ENCODE measurements at places on chromosomes 7 and 10.

DNA sequence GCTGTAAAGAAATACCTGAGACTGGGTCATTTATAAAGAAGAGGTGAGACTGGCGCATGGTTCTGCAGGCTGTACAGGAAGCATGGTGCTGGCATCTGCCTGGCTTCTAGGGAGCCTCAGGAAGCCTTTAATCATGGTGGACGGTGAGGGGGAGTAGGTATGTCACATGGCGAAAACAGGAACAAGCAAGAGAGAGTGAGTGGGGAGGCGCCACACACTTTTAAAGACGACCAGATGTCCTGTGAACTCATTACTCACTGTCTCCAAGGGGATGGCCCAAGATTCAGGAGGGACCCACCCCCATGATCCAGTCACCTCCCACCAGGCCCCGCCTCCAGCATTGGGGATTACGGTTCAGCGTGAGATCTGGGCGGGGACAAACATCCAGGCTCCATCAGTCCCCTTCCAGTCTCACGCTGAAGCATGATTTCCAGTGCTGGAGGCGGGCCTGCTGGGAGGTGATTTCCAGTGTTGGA, 3.2 kb downstream of the ZNF316 start:
- DNase-seq: no peak

- DNase-seq: no peak
Observed at GRCh38 chr7:102115181-102115580, 171.5 kb upstream of the SH2B2 start.

DNA sequence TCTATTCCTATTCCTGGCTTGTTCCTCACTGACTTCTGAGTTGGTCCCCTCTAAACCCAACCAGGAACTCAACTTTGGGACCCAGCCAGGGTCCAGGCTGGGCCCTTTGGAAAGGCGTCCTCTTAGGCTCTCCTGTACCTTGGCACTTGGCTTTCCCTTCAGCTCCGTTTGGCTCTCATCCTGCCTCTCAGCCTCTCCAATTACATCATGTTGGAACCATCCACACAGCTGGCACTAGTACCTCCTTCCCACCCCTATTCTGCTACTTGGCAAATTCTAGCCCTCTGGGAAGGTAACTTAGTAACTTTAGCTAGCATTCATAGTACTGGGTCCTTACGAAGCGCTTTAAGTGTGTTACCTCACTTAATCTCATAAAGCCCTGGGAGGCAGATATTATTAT, 205.3 kb upstream of the HABP2 start:
- DNase-seq: no peak

GRCh38 chr10:117757086-117757720, 214.7 kb downstream of the EMX2 start:
- no peak for DNase-seq

DNA sequence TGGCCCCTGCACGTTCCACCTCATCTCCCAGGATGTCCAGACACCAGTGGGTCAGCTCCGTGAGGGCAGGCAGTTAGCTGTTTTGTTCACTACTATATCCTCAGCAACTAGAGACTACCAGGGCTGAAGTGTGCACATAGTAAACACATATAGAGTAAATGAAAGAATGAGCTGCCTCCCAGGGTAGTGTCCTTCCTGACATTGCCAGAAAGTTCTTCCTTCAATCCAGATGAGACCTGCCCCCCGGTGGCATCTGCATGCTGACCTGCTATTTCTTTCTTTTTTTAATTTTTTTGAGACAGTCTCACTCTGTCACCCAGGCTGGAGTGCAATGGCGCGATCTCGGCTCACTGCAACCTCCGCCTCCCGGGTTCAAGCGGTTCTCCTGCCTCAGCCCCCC, 14.0 kb upstream of the ARPC1A start:
- DNase-seq: no peak

DNA sequence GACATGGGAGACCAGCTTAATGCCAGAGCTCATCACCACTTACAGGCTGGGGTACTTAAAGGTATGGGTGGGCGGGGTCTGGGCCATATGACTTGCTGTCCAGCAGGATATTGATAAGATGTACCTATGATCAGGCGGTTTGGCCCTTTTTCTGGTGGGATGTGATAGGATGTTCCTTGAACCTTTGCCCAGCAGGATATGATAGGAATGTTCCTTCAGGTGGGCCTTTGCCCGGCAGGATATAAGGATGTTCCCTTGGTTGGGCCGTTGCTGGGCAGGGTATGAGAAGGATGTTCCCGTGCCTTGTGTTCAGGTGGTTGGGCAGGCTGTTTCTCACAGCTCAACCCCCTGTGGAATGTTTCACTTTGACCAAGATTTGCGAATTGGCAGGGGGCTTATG, 187.2 kb upstream of the CXCL12 start:
- no peak for DNase-seq

- no peak for DNase-seq
Observed at GRCh38 chr10:127882801-127883459, 9.8 kb downstream of the CLRN3 start.

DNA sequence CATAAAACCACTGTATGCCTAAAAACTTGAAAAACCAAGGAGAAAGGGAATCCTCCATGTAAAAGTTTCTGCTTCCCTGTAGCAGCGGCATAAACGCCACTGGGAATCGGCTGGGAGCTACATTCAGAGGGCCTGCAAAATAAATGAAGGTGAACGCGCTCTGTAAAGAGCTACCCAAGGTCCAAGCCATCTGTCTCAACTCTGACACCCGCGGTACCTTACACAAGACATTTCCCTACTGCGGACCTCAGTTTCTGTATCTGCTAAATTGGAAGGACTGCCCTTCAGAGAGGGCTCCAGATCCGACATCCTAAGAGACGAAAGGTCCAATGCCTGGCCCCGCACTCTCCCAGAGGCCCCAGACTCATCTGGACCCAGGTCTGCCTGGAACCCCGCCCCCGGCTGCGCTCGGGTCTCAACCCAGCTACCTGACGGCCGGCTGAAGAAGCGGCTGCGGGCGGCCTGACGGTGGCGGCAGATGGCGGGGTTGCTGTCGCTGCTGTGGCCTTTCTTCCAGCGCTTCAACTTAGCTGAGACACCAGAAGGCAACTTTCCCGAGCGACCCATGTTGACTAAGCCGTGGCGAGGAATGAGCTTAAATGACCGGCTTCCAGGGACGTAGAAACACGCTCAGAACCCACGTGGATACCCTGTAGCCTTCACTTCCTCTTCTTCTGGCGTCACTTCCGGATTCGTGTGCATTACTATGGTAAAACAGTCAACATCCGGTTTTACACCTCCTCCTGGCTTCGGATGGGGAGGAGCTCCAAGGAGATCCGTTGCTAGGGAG, at the start of gene RRP12:
RRP12 (minus strand) TSS at position 676 of the 790 bp plus-strand sequence; CDS start at position 567, 109 bp downstream.
- peak; percentile 54 for DNase-seq

- DNase-seq: no peak
Observed at GRCh38 chr10:114100848-114101741, 57.4 kb downstream of the ADRB1 start.

DNA sequence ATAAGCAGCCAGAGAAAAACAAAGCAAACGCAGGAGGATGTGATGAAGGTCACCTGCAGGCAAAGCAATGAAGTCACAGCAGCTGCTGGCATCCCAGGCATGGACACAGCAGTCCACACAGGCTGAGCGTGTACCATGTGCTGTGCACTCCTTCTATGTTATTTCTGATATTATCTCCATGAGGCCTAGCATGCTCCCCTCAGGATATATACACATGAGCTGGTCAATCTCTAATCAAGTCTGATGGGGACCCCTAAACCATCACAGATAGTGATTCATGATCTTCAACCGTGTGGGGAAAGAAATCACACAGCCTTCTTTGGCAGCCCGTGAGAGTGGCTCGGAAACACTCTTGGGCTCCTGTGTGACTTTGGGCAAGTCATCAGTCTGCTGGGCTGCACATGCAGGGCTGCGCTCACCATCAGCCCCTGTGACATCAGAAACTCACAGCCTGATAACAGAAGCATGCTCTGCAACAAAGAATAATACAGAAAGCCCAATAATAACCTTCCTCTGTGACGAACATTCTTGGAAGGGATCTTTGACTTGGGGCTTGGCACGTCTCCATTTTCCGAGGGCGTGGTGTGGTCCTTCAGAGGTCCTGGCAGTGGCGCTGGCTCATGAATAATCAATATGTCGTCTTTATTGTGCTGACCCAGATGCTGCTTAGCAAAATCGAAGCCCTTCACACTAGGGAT, 83.0 kb upstream of the ATP6V0A4 start:
- DNase-seq: no peak

DNA sequence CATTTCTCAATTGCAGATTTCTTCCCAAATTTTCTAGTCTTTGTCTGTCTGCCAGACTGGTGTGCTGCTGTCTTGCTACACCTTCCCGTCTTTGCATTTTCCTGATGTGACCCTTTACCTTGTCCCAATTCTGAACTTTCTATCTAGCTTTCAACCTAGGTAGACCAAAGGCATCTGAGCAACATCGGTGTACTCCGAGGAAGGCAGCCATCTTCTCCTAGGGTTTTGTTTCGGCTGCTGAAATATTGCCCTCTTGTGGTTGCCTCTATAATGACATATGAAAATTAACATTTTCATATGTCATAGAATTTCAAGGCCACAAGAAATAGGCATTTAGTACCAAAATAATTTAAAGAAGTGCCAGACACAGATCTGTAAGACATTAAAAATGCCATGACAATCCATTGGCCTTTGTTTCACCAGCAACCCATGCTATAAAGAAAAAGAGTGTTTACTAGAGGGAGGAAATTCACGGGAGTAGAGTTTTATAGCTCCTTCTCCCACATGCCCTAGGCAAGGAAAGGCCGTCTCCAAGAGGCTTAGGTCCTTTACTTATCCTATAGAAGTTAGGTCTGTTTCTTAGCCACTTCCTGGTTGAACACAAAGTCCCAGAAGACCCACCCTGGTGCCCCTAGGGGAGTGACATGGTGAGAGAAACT, 23.4 kb downstream of the OR9A2 start:
- DNase-seq: no peak
